ENCODE measurements at places on chromosomes 5 and 9. TPM values are rescaled to one million over a fixed set of nuclear protein-coding genes. Genes with fewer than 3 reads are reported as not detected.

DNA sequence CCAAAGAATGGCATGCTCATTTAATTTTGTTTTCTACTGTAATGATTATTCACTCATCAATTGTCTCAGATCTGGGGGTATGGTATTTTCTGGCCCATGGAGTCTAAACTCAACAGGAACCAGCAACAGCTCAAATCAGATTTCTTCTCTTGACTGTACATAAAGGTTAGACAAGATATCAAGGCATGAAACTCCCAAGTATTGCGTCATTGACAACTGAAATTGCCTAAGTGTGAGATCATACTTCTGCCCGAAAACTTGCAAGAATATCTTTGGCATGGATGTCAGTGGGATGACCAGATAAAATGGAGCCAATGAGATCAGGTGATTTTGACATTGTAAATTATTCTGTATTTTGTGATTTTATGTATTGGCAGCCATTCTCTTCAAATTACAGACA lies 141.7 kb upstream of the STK32A start:
- DNase-seq: no peak

DNA sequence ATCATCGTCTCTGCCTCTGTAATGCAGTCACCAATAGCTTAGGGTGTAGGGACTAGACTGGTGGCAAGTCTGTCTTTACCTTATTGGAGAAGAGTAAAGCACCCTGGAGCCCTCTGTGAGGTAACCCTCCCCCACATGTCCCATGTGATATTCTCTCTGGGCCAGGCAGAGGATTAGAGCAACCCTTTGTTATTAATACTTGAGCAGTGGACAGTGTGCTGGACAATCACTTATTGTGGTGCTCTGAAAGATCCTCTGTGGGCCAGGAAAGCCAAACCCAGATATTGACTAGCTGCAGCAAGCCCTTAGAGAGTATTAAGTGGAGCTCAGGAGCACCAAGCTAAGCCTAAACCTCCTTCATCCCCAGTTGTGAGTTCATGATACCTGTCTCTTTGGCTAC lies 139.7 kb upstream of the RUSC2 start:
- no peak for DNase-seq

GRCh38 chr5:68419637-68420452 lies 204.3 kb downstream of the PIK3R1 start:
- no peak for DNase-seq

- DNase-seq: peak; percentile 53
These were observed 20.0 kb upstream of the RUFY1 start for GRCh38 chr5:179530069-179530998.

LCN9 gene
- not detected for total RNA-seq

PDCD1LG2 gene
- 0.14 TPM for total RNA-seq

DNA sequence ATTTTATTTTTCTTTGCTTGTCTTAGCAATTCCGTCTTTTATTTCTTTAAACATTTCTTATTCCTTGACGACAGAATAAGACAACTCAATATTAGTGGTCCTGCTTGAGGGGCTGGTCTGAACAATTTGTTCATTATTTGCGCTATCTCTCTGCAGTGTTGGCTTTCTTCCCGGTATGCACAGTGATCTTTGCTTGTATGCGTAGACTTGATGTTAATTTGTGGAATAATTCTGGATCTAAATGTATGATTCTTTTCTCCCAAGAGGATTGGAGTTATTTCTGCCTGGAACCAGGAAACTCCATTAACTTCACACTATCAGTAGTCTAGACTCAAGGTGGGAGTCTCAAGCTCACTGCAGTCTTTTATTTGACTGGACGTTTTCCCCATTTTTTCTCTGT lies 80.4 kb downstream of the KDM4C start:
- no peak for DNase-seq

- no peak for DNase-seq
These were observed 3.8 kb downstream of the TCOF1 start for GRCh38 chr5:150361301-150361700.

- no peak for DNase-seq
These were observed 11.5 kb upstream of the ADGRV1 start for GRCh38 chr5:90547072-90547536.

DNA sequence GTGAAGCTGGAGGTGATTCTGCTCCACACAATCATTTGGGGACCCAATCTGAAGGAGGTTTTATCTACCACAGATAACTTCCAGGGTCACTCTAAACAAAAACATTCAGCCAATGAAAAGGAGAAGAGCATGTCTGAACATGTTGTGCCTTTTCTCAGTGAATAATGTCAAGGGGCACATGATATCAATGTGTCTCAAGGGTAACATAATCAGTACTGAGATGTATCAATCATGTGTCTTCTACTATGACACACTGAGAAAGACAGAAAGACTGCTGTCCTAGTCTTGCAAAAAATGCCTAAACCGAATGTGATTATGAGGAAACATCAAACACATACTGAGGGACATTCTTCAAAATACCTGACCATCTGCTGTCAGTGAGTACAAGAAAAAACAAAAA lies 25.4 kb upstream of the RASA1 start:
- no peak for DNase-seq

- no peak for DNase-seq
These were observed 159.7 kb downstream of the SGCD start for GRCh38 chr5:156486394-156487238.

EPB41L4B gene
- not detected for total RNA-seq

- DNase-seq: no peak
These were observed 730 bp downstream of the WWC1 start for GRCh38 chr5:168291964-168292785.

GRCh38 chr5:99911971-99912370 lies 623.2 kb upstream of the FAM174A start:
- DNase-seq: no peak

DNA sequence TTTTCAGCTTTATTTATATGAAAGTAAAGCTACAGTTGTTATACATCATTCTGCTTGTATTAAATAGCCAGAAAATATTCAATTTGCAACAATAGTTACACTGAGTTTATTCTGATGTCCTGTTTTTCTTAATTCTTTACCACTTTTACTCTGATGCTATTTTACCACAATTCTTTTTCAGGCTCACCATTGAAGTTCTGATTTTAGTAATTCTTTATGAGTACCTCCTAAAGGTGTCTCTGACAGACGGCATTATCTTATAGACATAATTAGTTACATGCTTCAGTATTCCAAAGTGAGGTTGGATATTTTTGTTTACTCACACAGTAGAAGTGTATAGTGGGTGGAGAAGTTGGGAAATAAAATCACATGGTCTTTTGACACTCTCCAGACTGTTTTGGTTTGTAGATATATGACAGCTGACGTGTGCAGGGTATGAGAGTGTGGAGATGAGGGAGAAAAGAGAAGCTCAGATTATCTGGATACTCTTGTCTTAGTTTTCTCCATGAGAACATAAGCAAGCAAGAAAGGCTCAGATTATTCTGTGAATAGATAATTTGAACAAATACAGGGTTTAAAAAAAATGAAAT lies 97.4 kb downstream of the FBXO4 start:
- no peak for DNase-seq

DNA sequence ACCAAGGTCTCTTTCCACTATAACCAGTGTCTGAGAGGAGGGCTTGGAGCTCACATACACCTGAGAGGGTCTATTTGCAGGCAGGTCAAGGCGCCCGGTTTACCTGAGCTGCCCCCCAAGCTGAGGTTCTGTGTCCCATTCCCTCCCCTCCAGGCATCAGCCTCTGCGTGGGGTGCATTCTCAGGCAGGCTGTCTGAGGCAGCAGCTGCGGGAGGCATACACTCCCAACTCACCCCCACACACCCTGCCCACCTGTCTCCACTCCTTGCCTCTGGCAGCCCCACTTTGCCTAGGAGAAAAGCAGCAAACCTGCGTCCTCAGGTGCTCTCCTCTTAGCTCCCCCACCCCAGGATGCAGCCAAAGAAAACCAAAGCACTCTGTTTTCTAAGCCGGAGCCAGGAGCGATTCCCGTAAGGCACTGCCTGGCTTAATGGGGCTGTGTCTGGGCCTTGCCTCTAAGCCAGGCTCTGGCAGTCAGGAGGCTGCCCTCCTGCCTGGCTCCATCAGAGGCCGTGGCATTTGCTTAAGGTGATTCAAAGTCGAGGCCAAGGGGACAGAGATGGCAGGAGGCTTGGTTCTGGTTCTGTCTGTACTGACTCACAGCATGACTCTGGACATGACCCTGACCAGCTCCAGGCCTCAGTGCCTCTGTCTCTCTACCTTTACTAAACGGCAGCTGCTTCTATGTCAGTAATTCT lies 139.2 kb upstream of the TRIM32 start:
- DNase-seq: no peak

DNA sequence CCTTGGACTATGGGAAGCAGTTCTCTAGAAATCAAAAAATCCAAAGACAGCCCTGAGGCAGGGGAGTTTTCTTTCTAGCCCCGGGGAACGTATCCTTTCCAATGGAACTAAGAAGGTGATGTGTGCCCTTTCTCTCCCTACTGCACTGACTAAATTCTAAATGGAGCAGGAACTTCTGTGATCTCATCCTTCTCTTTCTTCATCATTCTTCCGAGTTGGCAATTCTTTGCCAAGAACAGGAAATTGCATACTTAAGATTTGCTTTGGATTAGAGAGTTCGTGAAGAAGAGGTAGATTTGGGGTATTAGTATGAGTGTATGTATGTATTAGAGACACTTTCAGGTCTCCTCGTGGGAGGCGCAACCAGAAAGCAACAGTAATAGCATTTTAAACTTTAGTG lies 178.0 kb upstream of the PIK3R1 start:
- DNase-seq: no peak

CTXN3 gene
- total RNA-seq: not detected

- no peak for DNase-seq
These were observed 471.5 kb downstream of the HINT1 start for GRCh38 chr5:130693509-130693908.

GRCh38 chr5:175448276-175448675 lies 4.3 kb upstream of the DRD1 start:
- DNase-seq: no peak

DNA sequence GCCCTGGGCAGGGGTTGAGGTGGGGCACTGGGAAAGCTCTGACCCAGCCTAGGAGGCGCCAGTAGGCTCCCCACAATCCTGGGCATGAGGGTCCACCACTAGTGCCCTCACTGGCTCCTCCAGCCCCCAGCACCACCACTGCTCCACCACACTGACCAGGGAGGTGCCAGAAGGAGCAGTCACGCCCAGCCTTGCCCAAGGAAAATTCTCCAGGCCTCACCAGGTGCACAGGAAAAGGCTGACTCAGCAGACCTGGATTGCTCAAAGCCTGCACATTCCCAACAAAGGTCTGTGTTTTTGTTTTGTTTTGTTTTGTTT lies 62.9 kb downstream of the ZNF354C start:
- no peak for DNase-seq

GRCh38 chr9:133897675-133898074 lies 94.4 kb downstream of the VAV2 start:
- DNase-seq: no peak

GRCh38 chr9:19660019-19660418 lies 128.8 kb downstream of the SLC24A2 start:
- no peak for DNase-seq

DNA sequence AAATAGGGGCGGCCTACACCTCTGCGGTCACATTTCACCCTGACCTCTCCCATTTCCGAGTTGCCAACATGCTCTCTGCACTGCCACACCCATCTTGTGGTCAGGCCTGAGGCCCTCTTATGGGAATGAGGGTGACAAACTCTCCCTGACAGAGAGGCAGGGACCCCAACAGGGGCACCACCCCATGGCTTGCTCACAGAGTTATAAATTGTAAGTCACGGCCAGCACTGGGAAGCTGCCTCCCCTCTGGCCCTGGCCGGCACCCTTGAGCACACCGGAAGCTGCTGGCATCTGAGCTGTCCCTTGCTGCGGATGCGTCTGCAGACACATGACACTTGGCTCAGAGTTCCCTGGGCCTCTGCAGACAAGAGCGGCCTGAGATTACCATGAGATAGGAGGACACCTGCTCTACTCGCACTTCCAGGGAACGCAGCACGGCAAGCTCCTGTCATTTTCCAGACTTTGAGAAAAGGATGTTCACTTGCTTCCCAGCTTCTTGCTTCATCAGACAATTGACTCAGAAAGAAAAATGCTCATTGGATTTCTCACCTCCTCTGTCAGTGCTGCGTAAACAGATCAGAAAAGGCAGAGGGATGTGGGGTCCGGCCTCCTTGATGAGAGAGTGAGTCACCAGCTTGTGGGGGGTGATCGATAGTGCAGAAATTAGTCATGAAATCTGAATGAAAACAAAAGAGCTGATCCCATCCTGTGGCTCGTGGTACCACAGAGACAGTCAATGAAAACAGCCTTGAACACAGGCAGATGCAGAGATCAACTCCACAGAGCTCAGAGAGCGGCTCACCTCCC lies 269.8 kb downstream of the SYK start:
- no peak for DNase-seq

GRCh38 chr9:137647096-137647714 lies 28.4 kb downstream of the EHMT1 start:
- DNase-seq: peak; percentile 7

PTPRD gene
- 0.38 TPM for total RNA-seq

GRCh38 chr5:116375926-116376325 lies 198.7 kb downstream of the SEMA6A start:
- DNase-seq: no peak

WDR31 gene
- total RNA-seq: 1.6 TPM

DNA sequence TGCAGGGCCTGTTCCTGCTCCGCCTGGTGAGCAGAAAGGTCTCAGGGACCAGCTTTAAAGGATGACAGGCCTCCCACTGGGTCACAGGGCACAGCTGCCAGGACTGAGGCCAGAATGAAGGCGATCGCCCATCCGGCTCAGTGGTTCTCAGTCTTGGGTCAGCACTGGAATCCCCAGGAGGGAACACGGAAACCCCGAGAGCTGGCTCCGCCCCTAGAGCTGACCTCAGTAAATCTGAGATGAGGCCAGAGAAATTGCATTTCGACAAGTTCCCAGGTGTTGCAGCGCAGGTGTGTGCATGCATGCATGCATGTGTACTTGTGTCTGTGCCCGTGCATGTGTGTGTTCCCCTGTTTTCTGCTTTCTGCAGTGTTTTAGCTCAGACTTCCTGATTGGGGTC lies 47.2 kb upstream of the KCNMB1 start:
- DNase-seq: no peak

CDO1 gene
- total RNA-seq: 0.23 TPM

DNA sequence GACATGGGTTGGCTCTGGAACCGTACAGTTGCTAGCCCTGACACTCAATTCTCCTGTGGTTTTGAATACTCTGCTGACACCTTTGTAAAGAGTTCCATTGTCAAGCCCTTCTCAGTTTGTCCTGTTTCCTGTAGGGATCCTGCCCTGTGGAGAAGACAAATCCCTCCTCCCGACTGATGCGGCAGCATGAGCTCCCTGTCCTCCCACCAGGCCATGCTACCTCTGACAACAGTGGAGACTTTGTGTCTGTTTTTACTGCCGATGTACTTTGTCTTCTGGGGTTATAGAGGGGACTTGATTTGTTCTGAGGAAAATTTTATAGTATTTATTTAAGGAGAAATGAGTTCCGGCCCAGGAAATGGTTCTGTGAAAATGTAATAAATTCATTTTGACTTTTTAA lies 57.8 kb downstream of the PRLR start:
- DNase-seq: no peak

DNA sequence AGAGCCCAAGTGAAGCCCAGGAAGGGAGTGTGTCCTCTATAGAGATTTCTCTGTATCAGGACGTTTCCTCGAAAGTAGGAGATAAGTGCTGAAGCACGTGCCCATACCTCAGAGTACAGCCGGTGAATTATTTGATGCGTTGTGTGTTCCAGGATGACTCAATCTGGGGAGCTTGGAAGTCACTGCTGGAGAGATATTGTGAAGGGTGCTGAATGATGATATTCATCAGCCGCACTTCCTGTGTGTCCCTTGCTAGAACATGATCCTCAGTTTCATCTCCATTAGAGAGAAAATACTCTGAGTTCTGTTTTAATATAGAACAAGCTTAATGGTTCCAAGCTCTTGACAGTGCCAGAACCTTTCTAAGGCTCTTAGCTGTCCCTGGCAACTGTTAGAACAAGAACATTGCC lies 402.3 kb upstream of the ADAMTSL1 start:
- no peak for DNase-seq

PCDHA8 gene
- not detected for total RNA-seq

OLFML2A gene
- 0.18 TPM for total RNA-seq

CEP72 gene
- total RNA-seq: 23.6 TPM

All from T-cell (primary cell).